ENCODE measurements at places on chromosomes 11 and 22.

DNA sequence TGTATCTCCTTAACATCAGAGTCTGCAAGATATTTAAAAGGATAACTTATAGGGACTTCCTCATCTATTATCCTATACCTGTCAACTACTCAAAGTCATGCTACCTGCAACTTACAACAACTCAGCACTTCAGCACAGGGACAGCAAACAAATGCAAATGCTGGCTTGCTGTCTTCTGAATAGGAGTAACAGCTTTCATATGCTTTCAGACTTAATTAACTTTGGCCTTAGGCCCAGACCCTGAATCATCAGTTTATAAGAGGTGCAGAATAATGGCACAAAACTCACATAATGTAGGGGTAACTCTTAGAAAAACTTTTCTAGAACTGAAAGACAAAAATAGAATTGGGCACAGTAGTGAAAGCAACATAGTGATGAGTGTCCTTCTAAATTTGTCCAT lies 953.4 kb downstream of the DLG2 start:
- no peak for DNase-seq

GRCh38 chr11:117977029-117977428 lies 9.2 kb upstream of the IL10RA start:
- no peak for DNase-seq

DNA sequence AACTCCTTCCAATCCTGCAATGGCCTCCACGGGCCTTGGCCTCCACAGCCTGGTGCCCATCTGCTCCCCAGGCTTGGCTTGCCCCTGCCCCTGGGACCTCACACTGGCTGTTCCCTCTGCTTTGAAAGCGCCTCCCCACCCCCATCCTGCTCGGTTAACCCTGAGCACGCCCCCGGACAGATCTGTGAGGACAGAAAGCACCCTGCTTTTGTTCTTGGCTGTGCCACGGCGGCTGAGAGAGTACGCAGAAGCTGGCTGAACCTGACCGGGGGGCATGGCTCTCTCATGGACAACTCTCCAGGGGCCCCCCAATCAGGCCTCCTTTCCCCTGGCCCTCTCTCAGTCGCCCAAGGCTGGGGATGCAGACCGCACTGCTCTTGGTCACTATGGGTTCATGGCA lies 20.2 kb upstream of the RASL10A start:
- no peak for DNase-seq

- DNase-seq, result no peak
Observed at GRCh38 chr11:38278457-38279141, 1680.6 kb upstream of the RAG2 start.

GRCh38 chr11:1564535-1565172 lies 7.4 kb downstream of the DUSP8 start:
- no peak for DNase-seq

- DNase-seq, result no peak
Observed at GRCh38 chr11:12692229-12693075, 18.2 kb downstream of the TEAD1 start.

GRCh38 chr11:34148504-34149165 lies 43.2 kb downstream of the NAT10 start:
- DNase-seq, result no peak

- no peak for DNase-seq
Observed at GRCh38 chr11:88363004-88363403, 25.5 kb upstream of the CTSC start.
